ENCODE measurements at places on chromosomes 16 and 17.

- no peak for DNase-seq
These were observed 112.6 kb upstream of the LHX1 start for GRCh38 chr17:36824678-36825101.

DNA sequence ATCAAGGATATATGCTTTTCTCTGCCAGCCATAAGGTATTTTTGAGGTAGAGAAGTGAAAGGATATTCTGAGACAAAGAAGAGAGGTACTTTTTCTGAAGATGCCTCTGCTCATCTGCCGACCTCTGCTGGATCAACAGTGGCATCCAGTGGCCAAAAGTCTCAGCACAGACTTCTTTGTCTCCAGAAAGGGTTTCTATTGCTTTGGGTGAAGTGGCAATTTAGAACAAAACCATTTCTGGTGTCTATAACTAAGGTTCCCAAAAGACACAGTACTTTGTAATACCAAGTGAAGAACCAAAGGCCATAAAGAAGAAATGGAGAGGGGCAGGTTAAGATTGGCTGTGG, 155.2 kb upstream of the C17orf78 start:
- DNase-seq, result no peak

DNA sequence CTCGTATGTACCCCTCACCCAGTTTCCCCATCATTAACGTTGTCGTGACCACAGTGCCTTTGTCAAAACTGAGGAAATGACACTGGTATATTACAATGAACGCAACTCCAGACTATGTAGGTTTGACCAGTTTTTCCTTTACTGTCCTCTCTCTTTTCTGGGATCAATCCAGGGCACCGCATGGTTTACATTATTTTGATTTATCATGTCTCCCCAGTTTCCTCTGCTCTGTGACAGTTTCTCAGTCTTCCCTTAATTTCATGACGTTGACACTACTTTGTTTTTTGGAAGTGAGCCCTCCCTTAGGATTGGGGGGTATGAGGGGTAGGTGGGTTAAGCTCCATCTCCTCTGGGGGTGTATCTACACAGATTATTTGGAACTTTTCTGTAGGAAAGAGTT, 76.1 kb upstream of the LGALS9 start:
- no peak for DNase-seq

DNA sequence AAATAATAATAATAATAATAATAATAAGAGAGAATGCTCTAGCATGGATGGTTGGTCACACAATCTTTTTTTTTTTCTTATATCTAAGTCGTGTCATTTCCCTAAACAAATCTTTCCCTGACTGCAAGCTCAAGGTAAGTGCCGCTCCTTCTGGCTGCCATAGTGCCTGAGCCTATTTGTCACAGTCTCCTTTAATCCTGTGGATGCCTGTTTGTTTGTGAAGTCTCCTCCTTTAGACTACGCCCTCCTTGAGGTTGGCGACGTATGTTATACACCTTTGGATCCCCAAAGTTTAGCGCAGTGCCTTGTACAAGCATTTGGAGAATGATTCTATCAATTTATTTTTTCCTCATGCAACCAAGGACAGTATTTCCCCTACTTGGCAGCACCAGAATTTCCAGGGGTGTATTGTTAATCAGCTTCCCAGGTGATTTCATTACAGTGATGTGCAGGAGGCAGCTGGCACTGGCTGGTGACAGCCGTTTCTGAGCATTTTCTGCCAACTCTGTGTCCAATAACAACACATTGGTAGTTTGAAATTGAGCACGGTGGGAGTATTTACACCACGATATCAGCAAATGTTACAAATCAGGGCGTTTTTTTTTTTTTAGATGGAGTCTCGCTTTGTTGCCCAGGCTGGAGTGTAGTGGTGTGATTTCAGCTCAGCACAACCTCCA, 26.6 kb downstream of the TMEM238L start:
- DNase-seq, result no peak

DNA sequence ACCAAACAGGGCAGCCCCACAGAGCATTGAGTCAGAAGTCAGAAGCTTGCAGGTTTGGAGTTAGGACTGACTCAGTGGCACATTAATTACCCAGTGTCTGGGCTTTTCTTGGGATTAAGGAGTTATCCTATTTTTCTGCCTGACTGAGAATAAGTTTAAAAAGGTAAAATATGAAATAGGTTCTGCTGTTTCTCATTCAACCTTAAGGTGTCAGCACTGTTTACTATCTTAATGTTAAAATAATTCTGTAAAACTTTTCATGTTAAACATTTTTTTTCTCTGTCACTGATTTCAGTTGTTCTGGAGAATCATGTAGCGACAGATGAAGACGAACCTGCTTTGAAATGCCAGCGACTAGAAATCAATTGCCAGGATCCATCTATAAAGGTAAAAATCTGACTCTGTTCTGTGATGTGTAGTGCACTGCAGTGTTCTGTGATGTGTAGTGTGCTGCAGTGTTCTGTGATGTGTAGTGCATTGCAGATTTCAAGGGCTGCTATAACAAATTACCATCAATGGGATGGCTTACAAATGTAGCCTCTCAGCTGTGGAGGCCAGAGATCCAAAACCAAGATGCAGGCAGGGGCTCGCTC, 128.0 kb downstream of the LAT start:
- DNase-seq, result no peak

- no peak for DNase-seq
These were observed 24.9 kb downstream of the CDRT15 start for GRCh38 chr17:14211801-14212200.
